ENCODE measurements at places on chromosomes 2 and 18. TPM values are rescaled to one million over a fixed set of nuclear protein-coding genes. Genes with fewer than 3 reads are reported as not detected.

GRCh38 chr2:191228861-191229260 lies 16.3 kb upstream of the MYO1B start:
- H3K4me1 ChIP-seq = peaks cover 26% of the 10 kb centered on the region
- H3K27me3 ChIP-seq = no peaks in the 10 kb centered on the region
- DNase-seq = no peak
- H3K4me3 ChIP-seq = no peak overlapping the region
- no peak overlapping the region for H3K27ac ChIP-seq
- no peaks in the 10 kb centered on the region for H3K36me3 ChIP-seq

The AQP4 gene
- total RNA-seq = 0.22 TPM

- peaks cover 61% of the 10 kb centered on the region for H3K27me3 ChIP-seq
- no peaks in the 10 kb centered on the region for H3K36me3 ChIP-seq
- H3K27ac ChIP-seq = no peak overlapping the region
- DNase-seq = no peak
Observed at GRCh38 chr2:44766220-44766619, 175.3 kb upstream of the SIX3 start.

The CNTNAP5 gene
- total RNA-seq = 0.30 TPM

- H3K36me3 ChIP-seq = no peaks in the 10 kb centered on the region
- no peaks in the 10 kb centered on the region for H3K27me3 ChIP-seq
- DNase-seq = no peak
- no peak overlapping the region for H3K27ac ChIP-seq
- H3K4me1 ChIP-seq = peaks cover 4% of the 10 kb centered on the region
- no peak overlapping the region for H3K4me3 ChIP-seq
Observed at GRCh38 chr18:36484591-36484990, 187.1 kb downstream of the FHOD3 start.

- no peak for DNase-seq
- no peaks in the 10 kb centered on the region for H3K4me1 ChIP-seq
- H3K36me3 ChIP-seq = no peaks in the 10 kb centered on the region
- no peak overlapping the region for H3K4me3 ChIP-seq
- H3K27ac ChIP-seq = no peak overlapping the region
Observed at GRCh38 chr18:45213040-45213333, 402.3 kb upstream of the SLC14A2 start.

DNA sequence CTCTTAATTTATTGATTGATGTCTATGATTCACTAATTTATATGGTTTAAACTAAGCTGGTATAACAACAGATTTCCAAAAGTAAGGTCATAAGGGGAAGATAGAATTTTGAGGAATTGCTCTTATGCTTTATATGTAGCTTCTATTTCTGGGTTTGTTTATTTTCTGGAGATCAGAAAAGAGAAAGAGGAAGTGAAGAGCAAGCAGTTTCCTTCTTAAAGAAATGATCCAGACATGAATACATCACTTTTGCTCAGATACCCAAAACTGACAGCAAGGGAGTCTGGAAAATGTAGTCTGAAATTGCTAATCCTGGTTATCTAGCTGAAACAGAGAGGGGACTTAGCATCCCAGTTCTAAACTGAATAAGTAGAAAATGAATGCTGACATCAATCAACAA lies 912.5 kb upstream of the CRIM1 start:
- no peaks in the 10 kb centered on the region for H3K4me1 ChIP-seq
- H3K27ac ChIP-seq = no peak overlapping the region
- no peaks in the 10 kb centered on the region for H3K27me3 ChIP-seq
- DNase-seq = no peak
- no peak overlapping the region for H3K4me3 ChIP-seq
- no peaks in the 10 kb centered on the region for H3K36me3 ChIP-seq

- no peaks in the 10 kb centered on the region for H3K4me1 ChIP-seq
- H3K27me3 ChIP-seq = no peaks in the 10 kb centered on the region
- H3K4me3 ChIP-seq = no peak overlapping the region
- no peaks in the 10 kb centered on the region for H3K36me3 ChIP-seq
Observed at GRCh38 chr2:31877008-31877407, 133.8 kb downstream of the MEMO1 start.

GRCh38 chr2:126803434-126803775 lies 95.3 kb upstream of the TEX51 start:
- DNase-seq = no peak
- no peak overlapping the region for H3K27ac ChIP-seq
- H3K27me3 ChIP-seq = no peaks in the 10 kb centered on the region
- no peaks in the 10 kb centered on the region for H3K4me1 ChIP-seq
- H3K4me3 ChIP-seq = no peak overlapping the region

All from astrocyte (in vitro differentiated cells and primary cell).